Stimulated activated CD4-positive, alpha-beta T cell treated with anti-CD3 and anti-CD28 coated beads, Interleukin-15, amount 100 ng/mL, for 48 hours (primary cell): ENCODE measurements at places on chromosomes 1 and 21.
A peak's percentile ranks its signal among the peaks of the same experiment; 100 is the strongest.

DNA sequence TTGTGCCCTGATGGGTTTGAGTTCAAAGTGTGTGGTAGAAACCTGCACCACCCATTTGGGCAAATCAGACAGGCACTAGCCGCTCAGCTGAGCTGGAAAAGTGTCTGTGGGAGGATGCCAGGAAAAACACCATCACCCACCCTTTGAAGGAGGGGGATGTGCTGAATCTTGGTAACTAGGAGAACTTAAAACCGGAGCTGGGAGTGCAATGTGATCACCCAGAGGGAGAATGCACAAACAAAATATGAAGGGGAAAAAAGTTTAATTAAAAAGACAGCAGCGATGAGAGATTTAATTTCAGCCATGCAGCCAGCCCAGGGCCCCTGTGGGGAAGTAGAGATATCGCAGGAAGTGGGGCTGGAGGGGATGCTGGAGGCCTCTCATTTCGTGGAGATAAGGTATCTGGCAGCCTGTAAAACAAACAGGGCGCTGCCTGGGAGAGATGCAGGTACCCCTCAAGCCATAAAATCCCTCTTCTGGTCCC lies 86.8 kb upstream of the BCAR3 start:
- no peak for DNase-seq

GRCh38 chr1:93079685-93080141 lies 630 bp downstream of the MTF2 start:
- no peak for DNase-seq

- DNase-seq, result peak; percentile 10
Measured at GRCh38 chr1:20100632-20101355, 18.5 kb downstream of the PLA2G2D start.

DNA sequence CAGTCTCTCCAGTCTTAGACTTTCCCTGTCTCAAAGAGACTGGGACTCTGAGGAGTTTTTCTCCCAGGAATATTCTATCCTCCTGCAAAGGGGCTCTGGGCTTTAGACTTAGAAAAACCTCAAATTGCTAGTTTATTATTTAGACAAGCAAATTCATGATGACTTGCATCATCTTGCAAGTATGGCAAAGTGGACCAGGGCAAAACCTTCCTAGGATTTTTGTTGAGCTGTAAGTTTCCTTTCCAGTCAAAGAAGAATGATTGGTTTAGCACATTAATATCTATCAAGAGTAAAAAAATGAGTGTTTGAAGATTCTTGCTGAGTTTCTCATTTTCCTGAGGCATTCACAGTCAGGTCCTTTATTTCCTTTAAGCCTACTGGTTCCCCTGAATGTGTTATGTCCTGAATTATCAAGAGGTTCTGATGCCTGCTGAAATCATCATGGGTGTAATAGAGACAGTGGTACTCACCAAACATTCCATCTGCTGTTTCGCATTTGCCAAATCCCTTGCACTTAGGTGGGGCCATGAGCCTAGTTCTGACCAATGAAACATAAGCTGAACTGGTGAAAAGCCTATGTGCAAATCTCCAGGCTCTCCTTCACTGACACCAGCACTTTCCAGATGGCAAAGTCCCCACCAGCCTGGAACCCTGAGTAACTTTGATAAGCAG lies 25.2 kb upstream of the SPAG17 start:
- DNase-seq, result no peak

GRCh38 chr1:3627515-3628253 lies 2.9 kb downstream of the TPRG1L start:
- no peak for DNase-seq

GRCh38 chr1:41362749-41363590 lies 1.7 kb downstream of the FOXO6 start:
- DNase-seq, result no peak

DNA sequence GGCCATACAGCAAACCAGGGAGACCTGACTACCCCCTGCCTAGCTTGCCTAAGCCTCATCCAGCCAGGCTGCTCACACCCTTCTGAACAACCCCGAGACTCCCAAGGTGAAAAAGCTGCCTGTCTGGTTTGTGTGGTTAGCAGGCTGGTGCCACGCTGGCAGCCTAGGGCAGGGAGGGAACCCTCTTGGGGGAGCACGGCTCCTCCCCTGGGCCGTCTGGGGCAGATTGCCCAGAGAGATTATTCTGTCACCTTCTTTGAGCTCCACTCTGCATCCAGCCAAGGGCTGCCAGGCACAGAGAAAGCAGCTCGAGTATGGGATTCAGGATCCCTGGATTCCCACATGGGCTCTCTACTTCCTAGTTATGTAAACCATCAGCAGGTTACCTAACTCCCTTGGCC lies 27.5 kb upstream of the TCEA3 start:
- DNase-seq, result peak; percentile 1

DNA sequence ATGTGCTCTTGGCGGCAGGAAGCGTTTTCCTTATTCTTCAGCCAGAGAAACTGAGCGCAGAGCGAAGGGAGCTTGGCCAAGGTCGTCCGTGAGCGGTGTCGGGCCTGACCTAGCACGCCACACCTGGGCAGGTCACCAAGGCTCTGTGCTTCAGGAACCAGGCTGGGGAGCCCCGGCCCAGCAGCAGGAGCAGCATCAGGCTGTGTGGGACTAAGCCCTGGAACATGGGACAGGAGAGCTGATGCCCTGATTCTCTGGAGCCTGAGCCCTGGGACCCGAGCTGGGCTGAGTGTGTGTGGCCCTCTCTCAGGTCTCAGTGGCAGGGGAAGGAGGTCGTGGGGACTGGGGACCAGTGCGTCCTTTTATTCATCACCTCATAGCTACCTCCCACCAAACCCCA lies 65.2 kb upstream of the ABCG1 start:
- DNase-seq, result no peak

DNA sequence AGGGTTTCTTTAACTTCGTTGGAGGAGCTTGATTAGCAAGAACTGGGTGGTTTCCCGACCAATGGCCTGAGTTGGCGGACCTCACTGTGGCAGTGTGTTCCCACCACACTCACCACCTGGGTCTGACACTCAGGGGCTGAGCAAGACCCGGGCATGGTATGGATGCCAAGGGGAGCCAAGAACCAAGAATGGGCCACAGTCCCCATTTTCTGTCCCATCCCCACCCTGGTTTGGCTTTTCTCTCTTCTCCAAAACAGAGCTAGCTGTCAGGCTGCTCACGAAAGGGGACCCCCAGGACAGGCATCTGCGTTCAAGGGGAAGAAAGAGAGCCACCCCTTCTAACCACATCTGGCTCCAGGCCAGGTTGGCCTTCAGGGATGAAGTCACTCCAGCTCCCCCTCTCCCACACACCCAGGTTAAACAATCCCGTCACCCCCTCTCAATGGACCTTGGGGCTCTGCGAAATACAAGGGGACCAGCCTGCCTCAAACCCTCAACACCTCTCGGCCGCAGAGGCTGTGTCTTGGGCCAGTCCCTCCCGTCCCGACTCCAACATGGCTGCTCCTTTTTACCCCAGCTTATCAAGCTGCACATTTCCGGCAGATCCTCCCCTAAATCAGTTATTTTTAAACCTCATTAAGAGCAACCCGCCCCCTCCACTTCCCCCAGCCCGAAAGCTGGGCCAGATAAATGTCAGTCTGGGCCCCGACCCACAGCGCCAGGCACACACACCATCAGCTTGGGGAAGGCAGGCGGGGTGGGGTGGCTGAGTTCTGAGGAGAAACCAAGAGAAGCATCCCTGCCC lies 3.4 kb downstream of the TAGLN2 start:
- DNase-seq, result no peak

GRCh38 chr1:59755069-59755685 lies 59.6 kb upstream of the HOOK1 start:
- DNase-seq, result no peak

- DNase-seq, result no peak
Measured at GRCh38 chr1:37948166-37948565, 1.3 kb upstream of the INPP5B start.

DNA sequence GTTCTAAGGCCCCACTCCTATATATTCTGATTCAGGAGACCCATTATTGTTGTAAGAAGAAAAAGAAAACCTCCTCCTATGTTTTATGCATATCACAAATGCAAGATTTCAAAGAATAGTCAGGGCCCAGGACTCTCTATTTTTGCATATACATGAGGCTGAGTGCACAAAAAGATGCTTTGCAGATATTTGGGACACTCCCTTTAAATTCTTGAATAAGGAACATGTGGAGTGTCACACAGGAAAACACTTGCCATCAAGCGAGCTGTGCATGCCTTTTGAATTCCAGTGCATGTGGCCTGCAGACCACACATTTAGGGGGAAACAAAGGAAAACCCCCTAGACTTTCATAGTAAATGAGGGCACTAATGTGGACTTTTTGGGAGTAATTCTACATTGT lies 5.6 kb downstream of the MAP3K7CL start:
- DNase-seq, result no peak

GRCh38 chr1:67273591-67273990 lies 34.1 kb upstream of the IL12RB2 start:
- DNase-seq, result no peak
